ENCODE measurements at places on chromosomes 6 and 20.

GRCh38 chr6:44052419-44053023 lies 74.7 kb downstream of the MRPL14 start:
- no peak for DNase-seq

GRCh38 chr20:44414346-44414714 lies 58.8 kb downstream of the HNF4A start:
- no peak for DNase-seq

GRCh38 chr20:11891776-11892545 lies 25.7 kb upstream of the BTBD3 start:
- peak; percentile 69 for DNase-seq

DNA sequence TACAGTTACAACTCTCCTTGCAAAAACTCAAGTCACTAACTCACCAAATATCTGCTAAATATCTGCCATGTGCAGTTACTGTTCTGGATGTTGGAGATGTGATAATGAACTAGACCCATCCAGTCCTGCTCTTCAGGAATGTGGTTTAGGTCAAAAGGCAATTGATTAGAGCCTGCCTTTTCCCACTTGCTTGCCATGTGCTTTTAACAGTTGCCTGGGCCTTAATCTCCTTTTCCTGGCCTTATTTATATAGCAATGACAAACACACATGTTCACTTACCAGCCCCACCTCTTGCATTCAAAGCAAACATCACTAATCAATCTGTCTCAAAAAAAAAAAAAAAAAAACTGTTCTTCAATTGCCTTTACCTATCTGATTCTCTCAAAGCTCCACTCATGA lies 199.2 kb downstream of the ZNF217 start:
- no peak for DNase-seq

GRCh38 chr6:69894578-69895347 lies 28.4 kb downstream of the COL19A1 start:
- no peak for DNase-seq
